ENCODE measurements at places on chromosomes 5 and 9.
A peak's percentile ranks its signal among the peaks of the same experiment; 100 is the strongest.

GRCh38 chr9:120676767-120677402 lies 37.4 kb downstream of the MEGF9 start:
- no peak for DNase-seq

DNA sequence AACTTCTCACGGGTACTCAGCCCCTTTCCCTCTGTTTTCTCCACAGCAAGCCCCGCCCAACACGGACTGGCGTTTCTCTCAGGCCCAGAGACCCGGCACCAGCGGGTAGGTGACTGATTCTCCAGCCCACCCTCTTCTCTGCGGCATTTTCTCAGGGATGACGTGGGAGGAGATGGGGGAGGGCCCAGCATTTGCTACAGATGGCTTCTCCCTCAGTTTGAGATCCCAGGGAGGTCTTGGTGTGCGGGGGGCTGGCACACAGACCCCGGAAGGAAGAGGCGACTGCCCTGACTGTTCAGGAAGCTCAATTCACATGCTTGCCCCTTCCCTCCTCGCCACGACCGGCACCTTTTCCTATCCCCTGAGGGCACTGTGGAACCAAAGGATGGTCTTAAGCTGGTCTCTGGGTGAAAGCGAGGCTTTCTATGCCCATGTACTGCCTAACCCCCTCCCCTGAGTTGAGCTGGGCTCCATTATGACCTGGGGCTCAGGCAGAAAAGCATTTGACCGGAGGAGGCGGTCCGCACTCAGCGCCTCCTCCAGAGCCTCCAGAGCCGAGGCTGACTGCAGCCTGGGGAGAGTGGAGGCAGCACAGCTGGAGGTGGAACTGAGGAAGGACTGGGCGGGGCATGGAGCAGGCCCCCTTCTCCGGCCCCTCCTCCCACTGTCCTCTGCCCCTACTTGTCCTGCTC lies 6.0 kb downstream of the PCDHGC5 start:
- DNase-seq = no peak

- peak; percentile 81 for DNase-seq
Observed at GRCh38 chr5:149367249-149367971, 9.6 kb downstream of the PCYOX1L start.

DNA sequence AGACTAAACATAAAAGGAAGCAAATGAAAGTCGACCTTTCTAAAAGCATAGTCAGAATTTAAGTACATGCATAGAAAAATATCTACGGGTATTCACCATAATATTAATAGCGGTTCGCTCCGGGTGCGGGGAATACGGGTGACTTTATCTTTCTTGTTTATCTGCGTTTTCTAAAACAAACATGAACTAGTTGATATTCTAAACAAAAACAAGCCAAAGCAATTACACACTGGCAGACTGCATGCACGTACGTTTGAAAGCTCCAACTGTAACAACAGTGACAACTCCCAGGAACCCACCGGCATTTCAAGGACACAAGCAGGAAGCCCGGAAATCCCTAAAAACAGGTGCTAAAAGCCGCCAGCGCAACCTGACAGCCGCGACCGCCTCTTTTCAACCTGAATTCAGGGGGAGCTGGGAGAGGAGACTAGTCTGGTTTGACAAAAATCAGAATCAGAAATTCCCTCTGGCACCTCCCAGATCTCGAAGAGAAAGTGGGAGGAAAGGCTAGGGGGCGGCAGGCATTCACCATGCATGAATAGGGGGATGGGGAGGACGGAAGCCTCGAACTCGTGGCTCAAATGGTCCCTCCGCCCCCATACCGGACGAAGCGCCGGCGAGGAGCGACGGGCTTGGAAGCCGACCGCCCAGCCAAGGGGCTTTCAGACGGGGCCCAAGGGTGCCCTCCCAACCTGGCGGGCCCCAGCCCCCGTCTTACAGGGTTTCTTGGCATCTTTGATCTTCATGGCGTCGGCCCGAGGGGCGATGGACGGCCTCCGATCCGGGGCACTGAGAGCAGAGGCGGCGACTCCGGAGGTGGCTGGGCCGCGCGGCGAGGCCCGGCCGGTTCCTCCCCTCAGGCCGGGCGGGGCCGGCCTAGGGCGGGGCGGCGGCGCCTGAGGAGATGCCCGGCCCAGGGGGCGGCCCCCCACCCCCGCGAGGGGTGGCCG lies at the start of gene PANK3:
Gene PANK3, minus strand, starts transcription at position 831 of the 950 bp plus-strand sequence. Its CDS starts 85 bp downstream, at position 746.
- peak; percentile 63 for DNase-seq

GRCh38 chr9:111744363-111744762 lies 50.4 kb downstream of the SHOC1 start:
- DNase-seq = no peak

GRCh38 chr9:81801190-81801589 lies 111.8 kb upstream of the TLE1 start:
- no peak for DNase-seq

- no peak for DNase-seq
Observed at GRCh38 chr5:1255081-1255561, 29.9 kb downstream of the SLC6A18 start.

Measured in SW480 (cell line).